A549 treated with Mapracorat at 1 μM for 4 hours (cell line): ENCODE measurements at places on chromosomes 5 and 9. TPM values are rescaled to one million over a fixed set of nuclear protein-coding genes. Genes with fewer than 3 reads are reported as not detected.

Gene NSG2
- total RNA-seq: not detected in 5 replicates

Gene WDR38
- 0.11 to 0.15 TPM (median 0.13 TPM) in 4 of 5 replicates, not detected in the other for total RNA-seq

Gene PCDHGA8
- total RNA-seq: 0.02 to 0.06 TPM (median 0.06 TPM) in 3 of 5 replicates, not detected in the others

Gene ELAVL2
- total RNA-seq: not detected in 5 replicates

Gene NEUROG1
- not detected in 5 replicates for total RNA-seq

Gene LCN1
- not detected in 5 replicates for total RNA-seq

Gene WNK2
- total RNA-seq: 3.4 to 9.3 TPM (median 5.9 TPM) in 5 replicates

Gene PTAR1
- total RNA-seq: 10.4 to 16.9 TPM (median 15.5 TPM) in 5 replicates

Gene DOLK
- 32.4 to 39.8 TPM (median 37.3 TPM) in 5 replicates for total RNA-seq

Gene DOCK2
- total RNA-seq: 0.84 to 3.5 TPM (median 2.5 TPM) in 5 replicates

Gene MOB3B
- 8.8 to 11.2 TPM (median 9.5 TPM) in 5 replicates for total RNA-seq

Gene EPB41L4A
- total RNA-seq: 2.3 to 3.4 TPM (median 2.9 TPM) in 5 replicates

Gene PRDM9
- total RNA-seq: not detected in 5 replicates

Gene MYOZ3
- 0.07 to 0.13 TPM in 2 of 5 replicates, not detected in the others for total RNA-seq

Gene TRPM3
- not detected in 5 replicates for total RNA-seq

Gene NUTM2G
- not detected in 5 replicates for total RNA-seq

Gene FOXD4L6
- total RNA-seq: not detected in 5 replicates

Gene MARCHF3
- 0.77 to 2.0 TPM (median 1.3 TPM) in 5 replicates for total RNA-seq

Gene CAPSL
- not detected in 5 replicates for total RNA-seq

Gene GFI1B
- total RNA-seq: 0.09 to 0.17 TPM (median 0.16 TPM) in 3 of 5 replicates, not detected in the others

Gene SEPTIN8
- total RNA-seq: 16.2 to 21.1 TPM (median 20.2 TPM) in 5 replicates

Gene XRCC4
- 9.1 to 13.4 TPM (median 9.5 TPM) in 5 replicates for total RNA-seq
